NCI-H1694 treated with DMSO at 0.1 percent for 48 hours (cell line): ENCODE measurements at places on chromosomes 2 and 18.

GRCh38 chr2:216553093-216553478 lies 54.4 kb downstream of the RPL37A start:
- no peak for DNase-seq

DNA sequence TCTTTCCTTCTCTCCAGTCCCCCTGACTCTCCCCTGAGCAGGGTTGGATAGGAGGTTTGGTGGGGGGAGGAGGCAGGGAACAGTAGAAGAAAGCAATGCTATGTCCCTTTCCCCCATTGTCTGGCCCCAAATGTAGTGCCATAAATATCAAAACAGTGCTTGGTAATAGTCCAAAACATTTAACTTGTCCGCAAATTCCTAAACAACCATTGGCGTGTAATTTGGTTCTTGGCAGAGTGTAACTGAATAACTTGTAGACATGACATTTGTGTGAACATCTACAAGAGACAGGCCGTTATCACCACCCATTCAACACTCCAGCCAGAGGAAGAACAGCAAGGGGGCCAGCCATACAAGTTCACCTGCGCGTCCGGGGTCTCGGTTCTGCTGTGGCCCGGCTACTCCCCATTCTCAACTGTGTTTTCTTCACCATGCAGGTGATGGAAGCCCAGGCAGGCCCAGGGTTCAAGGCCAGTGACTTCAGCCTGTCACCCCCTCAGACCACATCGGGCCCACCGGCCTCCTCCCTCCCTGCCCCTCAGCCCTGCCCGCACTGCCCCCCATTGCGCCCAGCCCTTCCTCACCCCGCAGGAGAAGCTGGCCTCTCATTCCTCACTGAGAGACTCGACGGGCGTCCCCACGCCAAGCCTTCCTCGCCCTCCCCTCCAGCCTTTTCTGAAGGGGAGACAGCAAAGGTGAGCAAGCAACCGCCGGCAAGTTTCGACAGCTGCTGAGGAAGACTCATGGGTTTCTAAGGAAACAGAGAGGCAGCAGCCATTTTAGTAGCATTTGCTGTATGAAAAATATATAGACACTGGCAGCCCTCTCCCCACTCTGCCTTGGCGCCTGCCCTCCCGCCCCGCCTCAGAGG lies 699 bp upstream of the RAPGEF4 start:
- DNase-seq: no peak

DNA sequence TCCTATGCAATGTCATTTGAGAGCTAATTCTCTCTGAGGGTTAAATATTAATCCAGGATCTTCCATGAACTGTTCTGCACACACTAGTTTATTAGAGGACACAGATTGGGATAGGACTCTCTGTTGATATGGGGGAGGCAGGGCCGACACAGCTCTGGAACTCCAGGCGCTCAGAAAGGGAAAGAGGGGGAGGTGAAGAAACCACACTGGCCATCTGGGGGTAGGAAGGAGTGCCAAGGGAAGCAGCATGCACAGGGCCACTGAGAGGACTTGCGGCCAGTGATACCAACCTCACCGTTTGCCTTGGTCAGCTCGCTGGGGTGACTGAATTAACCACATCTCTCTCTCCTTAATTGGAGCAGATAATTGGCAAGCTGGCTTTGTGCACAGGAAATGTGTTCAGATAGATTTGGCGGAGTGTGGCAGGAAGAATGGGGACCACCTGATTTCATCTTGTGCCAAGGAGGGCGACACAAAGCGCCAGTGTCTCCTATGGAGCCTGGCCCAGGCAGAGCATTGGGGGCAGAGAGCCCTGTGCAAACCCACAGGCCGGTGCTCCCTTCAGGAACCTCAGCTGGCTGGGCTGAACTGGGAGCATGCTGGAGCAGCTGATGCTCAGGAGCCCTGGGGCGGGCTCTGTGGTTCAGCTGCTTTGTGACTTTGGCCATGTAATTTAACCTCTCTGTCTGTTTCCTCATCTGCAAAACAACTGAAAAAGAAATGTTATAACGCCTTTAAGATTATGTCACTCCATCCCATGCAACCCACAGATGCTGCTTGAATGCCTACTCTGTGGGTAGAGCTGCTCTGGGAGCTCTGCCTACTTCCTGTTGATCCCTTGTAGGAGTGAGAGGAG lies 114.7 kb upstream of the STON1 start:
- DNase-seq: peak; percentile 83

DNA sequence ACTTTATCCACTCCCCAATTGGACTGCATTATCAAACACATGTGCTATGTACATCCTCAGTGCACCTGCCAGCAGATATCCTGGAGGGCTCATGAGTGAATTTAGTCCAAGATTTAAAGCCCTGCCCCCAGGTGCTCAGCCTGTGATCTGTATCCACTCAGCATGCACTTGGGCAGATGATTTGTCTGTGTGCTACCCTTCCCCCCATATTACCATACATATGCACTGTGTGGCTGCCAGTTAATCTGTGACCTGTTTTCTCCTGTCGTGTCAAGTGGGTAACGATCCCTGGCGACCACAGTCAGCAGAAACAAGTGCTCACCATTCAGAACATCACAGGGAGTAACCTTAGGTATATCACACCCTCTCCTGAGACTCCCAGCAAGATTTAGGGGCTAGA lies 10.2 kb downstream of the NAGK start:
- DNase-seq: no peak

DNA sequence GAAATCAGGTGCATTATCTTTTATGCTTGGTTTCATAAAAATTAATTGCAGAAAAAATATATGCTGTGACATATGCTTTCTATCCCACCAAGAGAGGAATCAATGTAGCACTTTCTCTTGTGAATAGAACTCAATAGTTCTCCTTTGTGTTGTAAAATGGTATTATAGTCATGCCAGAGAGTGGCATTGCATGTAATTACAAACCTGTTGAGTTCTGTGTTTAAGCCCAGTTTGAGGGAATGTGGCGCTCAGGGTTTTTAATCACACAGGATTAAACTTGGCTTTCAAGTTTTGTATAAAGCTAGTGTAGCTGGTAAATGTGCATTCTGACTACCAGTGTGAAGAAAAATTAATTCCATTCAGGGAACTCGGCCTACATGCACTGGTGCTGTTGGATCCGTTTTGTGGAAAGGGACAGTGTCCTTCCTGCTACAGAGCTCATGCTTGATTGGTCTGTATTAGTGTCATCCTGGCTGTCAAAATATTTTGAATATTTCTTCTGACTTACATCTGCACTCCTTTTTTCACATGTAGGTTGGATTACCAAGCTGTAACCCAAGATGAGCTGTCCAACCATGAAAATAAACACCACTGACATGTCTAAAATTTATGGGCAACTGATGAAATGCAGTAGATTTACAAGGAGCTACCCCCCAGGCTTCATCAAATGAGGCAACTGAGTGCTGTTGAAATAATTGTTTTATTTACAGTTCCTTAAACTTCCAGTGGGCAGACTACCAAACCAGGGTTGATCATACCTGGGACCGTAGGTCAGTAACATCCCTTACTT lies 80.3 kb downstream of the SLC4A3 start:
- no peak for DNase-seq

DNA sequence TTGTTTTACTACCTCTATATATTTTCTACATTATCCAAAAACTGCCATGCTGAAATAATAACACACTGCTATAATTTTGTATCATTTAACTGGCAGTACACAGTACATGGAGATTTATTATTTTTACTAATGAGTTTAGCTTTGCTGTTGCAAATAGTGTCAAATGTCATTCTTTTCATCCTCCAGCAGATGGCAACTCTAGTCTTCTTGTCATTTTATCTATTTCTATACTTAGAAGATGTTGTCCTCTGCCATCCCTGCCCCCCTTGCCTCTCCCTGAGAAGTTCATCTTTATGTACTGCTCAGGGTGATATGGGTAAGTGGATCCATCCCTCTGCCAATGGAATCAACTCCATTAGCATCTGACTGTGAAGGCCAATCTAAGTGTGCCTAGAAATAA lies 21.7 kb upstream of the LRRTM1 start:
- DNase-seq: peak; percentile 88

DNA sequence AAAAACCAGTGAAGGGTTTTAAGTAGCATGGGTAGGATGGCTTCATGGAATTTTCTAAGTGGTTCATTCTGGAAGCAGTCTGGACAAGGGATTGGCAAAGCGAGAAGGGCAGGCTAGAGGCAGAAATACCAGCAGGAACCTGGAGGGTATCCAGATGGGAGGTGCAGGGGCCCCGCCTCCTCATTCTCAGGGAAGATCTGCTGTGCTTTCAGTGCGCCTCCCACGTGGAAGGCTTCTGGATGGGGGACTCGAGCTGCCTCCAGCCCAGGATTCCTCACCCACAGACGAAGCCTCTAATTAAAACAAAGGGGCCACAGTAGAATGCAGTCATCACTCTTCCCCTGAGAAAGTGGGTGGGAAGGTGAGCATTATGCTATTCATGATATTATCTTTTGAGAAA lies 79.8 kb downstream of the VSNL1 start:
- no peak for DNase-seq

DNA sequence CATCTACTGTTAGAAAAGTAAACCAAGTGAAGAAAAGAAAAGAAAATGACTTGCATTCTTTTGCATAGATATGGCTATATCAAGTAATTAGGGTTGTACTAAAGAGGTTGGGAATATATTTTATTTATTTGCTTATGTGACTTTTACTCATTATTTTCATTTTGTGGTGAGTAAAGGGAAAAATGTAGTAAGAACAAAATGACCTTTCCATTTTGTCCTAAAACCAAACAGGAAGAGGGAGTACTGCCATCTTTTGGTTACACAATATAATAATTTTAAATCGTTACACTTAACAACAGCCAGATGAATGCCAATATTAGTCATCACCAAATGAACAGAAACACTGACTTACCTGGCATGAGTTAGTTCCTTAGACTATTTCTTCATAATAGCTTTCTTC lies 47.3 kb upstream of the NDUFV2 start:
- DNase-seq: peak; percentile 43

DNA sequence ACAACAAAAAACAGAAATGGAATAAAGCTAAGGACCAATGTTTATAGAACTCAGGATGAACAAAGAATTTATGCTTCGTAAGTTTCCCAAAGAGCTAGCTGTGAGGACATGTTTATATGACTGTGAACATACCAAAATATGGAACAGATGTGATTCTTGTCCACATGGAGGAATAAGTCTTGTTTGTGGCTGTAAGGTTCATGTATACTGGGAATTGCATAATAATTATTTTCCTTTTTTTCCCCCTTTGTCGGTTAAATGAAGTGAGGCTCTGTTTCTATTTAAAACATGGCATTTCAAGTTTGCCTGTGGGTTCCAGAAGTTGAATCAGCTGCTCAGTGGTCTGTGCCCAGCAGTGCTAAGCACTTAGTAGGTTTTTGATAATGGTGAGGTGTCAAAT lies 108.1 kb downstream of the FHOD3 start:
- DNase-seq: no peak

DNA sequence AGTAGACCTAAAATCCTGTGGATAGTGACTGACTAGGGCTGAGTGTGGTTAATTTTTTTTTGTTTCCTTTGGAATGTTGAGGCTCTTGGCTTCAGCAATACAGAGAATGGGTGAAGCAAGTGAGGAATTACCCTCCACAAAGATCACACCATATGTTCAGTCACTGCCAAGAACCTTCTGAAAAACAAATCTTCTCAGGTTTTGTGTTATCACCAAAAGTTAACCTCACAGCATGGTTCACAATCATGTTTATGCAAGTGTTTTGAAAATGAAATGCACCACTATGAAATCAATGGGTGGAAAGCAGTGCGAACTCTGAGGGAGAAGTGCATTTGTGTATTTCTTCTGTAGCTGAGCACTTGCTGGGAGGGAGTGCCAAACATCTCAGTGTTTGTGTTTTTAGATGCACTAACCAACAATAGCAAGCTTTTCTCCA lies 44.4 kb downstream of the SPATS2L start:
- DNase-seq: no peak

GRCh38 chr18:8706791-8707555 lies 1.6 kb downstream of the MTCL1 start:
- DNase-seq: peak; percentile 19

DNA sequence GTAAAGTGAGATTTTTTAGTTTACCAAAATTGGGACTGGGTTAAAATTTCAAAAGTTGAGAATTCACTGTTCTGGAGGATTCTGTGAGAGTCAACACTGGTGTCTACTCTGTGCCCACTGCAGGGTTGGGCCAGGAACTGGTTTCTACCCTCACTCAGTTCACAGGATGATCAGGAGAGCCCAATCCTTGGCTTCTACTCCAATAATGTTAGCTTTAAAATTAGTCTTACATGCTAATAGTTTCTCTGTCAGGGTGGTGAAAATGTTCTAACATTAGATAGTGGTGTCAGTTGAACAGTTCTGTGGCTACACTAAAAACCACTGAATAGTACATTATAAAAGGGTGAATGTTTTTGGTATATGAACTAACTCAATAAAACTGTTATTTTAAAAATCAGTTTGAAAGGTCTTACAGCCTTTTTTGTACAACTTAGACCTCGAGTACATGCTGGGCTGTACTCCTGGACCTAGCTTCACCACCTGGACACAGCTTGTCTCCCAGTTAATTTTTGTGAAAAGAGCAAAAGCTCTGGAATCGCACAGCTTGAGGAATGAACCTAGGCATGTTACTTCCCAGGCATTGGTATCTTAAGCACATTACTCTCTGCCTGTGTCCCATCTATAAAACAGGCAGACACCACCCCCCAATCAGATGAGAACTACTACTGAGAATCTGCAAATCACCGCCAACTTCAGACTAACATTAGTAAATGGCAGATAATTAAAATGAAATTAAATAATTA lies 44.4 kb downstream of the ACVR1 start:
- DNase-seq: no peak

GRCh38 chr2:51990684-51991083 lies 958.8 kb upstream of the NRXN1 start:
- peak; percentile 60 for DNase-seq

- DNase-seq: no peak
Observed at GRCh38 chr2:180495606-180496005, 484.8 kb upstream of the UBE2E3 start.

- no peak for DNase-seq
Observed at GRCh38 chr2:134717286-134718022, 1.3 kb downstream of the TMEM163 start.

DNA sequence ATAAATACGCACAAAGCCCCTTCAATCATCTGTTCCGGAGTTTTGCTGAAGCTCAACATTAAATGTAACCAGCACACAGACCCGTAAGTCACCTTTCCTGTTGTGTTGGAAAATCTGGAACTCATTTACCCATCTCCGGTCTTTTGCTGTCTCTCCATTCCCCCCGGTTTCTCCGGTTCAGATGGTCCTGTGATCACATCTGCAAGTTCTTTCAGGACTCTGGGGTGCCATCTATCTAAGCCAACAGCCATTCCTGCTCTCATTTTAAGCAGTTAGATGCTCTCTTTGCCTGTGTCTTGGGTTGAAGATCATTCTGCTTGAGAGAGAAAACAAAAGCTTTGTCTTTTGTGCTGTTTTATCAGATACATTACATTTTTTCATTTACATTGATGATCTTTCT lies 91.7 kb upstream of the TGIF1 start:
- no peak for DNase-seq

GRCh38 chr18:76362676-76363075 lies 132.4 kb downstream of the ZNF516 start:
- DNase-seq: no peak

GRCh38 chr2:240599141-240599583 lies 12.6 kb downstream of the CAPN10 start:
- DNase-seq: no peak

- no peak for DNase-seq
Observed at GRCh38 chr2:20431772-20432171, 15.1 kb upstream of the RHOB start.

GRCh38 chr18:31424383-31424988 lies 23.1 kb upstream of the DSG3 start:
- DNase-seq: peak; percentile 2
